ENCODE measurements at places on chromosomes 13 and 19.

DNA sequence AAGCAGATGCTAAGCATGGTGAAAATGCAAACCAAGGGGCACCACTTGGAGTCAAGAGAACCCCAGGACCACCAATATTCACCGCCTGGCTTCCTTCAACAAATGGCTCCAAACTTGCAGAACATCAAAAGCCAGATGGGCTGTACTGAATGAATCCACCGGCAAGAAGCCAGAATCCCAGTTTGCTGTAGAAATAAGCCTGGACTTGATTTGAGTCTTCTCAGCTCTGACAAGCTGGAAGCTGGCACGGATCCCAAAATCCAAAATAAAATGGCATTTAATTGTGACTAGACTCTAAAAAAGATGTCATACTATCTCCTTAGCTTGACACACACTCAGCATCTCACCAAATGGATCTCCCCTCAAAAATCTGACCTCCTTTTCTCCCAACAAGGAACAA lies 11.9 kb downstream of the EFNB2 start:
- no peak for DNase-seq

GRCh38 chr19:30482956-30483355 lies 110.8 kb downstream of the ZNF536 start:
- DNase-seq: no peak

GRCh38 chr19:54138489-54139256 lies 1.1 kb downstream of the CNOT3 start:
- no peak for DNase-seq

DNA sequence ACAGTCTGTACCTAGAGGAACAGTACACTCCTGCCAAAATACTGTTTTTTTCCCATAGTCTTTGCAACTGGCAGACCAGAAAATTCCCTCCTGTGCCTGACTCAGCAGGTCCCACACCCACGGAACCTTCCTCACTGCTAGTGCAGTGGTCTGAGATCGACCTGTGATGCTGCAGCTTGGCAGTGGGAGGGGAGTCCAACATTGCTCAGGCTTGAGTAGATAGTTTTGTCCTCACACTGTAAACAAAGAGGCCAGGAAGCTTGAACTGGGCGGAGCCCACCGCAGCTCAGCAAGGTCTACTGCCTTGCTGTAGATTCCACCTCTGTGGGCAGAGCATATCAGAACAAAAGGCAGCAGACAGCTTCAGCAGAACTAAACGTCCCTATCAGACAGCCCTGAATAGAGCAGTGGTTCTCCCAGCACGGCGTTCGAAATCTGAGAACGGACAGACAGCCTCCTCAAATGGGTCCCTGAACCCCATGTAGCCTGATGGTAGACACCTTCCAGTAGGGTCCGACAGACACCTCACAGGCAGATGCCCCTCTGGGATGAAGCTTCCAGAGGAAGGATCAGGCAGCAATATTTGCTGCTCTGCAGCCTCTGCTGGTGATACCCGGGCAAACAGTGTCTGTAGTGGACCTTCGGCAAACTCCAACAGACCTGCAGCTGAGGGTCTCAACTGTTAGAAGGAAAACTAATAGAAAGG lies 92.7 kb downstream of the SUCLA2 start:
- no peak for DNase-seq

DNA sequence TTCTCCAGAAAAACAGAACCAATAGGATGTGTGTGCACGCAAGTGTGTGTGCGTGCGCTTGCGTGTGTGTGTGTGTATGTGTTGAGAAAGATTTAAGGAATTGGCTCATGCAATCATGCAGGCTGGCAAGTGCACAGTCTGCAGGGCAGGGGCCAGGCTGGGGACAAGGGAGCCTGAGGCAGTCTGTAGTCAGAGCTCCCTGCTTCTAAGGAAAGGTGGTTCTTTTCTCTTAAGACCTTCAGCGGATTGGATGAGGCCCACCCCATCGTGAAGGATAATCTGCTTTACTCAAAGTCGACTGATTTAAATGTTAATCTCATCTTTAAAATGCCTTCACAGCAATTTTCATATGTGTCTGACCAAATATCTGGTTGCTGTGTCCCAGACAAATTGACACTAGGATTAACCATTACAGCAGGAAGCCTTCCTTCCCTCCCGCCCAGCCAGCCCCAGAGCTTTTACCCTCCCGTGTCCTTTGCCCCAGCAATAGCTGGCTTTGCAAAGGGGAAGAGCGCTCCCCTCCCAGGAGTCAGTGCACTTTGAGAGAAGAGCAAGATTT lies 15.0 kb upstream of the NAXD start:
- DNase-seq: no peak

DNA sequence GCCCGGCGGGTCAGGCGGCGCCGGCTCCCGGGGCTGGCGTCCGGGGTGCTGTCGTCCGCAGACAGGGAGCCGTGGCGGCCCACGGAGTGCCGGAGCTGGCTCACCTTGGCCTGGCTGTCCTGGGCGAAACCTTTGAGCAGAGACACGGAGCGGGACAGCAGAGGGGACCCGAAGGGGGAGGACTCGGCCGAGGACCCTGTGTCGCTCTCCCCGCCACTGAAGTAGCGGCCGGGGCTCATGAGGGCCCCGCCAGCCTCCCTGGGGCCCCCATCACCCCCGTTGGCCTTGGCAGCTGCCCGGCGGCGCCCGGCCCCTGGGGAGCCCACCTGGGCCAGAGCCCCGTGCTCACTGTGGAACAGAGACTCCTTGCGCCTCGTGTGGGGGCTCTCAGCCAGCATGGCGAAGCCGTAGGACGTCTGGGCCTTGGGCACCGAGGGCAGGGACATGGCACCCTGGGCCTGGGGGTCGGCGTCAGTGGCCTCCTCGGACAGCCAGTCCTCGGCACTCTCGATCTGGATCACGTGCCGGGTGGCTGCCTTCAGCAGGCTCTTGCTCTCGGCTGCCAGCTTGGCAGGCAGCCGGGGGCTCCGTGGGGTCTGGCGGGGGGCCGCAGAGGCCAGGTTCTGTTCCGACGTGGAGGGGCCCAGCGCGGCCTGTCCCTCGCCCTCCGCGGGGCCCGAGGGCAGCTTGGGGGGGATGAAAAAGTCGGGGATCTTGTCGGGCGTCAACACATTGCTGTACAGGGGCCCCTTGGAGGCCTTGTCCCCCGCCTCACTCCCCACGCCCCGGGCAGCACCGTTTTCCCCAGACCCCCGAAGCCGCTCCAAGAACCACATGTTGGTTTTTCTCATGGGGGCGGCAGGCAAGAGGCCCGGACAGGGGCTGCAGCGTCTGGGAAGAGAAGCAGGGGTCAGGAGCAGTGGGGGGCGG lies 1.2 kb downstream of the C2CD4C start:
- no peak for DNase-seq

DNA sequence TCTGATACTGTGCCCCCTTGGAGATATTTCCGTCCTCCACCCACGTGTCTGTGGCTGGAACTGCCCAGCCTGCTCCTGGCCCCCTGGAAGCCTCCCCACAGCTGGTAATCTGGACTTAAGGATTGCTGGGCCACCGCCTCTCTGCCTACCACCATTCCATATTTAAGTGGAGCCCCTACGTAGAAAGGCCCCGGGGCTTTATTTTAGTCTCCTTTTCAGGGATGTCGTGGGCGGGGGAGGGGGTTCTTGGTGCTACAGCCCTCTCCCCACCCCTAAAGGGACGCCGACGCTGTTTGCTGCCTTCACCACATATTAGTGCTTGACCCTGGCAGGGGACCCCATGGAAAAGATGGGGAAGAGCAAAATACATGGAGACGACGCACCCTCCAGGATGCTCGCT lies 2.7 kb upstream of the NOP53 start:
- DNase-seq: no peak

All from activated T-cell treated with anti-CD3 and anti-CD28 coated beads, Interleukin-2, amount 50 U/mL, for 4 hours (primary cell).